ENCODE measurements at places on chromosomes 3 and 15.

GRCh38 chr3:136018876-136019275 is 53.3 kb downstream of the PPP2R3A start:
- peak; percentile 26 for DNase-seq

- peak; percentile 14 for DNase-seq
These were observed 53.2 kb downstream of the CCDC54 start for GRCh38 chr3:107430214-107430995.

DNA sequence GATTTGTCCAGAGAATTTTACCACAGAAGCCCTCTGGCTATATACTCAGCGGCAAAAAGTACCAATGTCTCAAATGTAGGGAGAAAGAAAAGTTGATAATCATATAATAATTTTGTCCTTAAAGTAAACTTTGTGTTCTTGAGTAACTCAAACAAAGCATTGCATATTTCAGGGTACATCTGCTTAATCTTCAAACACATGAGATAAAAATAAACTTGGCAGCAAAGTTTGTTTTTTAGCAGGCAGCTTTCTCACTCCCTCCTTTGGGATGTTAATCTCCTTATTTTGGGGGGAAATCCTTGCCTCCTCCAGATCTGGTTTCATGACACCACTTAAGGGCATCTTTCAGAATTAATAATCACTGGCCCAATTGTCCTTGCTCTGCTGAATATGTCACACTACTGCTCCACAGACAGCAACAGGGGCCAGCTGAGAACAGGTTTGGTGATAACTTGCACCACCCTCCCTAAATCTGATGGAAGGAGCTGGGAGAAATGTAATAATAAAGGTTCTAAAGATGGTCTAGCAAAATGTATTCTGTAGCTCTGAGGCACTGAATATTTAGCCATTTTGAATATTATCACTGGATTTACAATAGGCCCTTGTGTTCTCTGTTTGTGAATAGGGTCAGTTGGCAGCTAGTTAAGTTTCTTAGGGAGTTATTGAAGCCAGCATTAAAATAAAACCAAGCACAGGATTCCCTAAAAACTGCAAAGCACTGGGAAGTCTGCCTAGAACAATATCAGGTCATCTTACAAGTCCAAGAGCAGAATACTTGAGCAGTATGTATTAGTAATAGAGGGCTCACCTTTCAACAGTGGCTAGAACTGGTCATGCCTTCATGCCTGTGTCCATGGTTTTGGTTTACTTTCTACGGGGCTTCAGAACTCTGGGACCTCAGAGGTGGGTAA is 79.2 kb downstream of the EFL1 start:
- peak; percentile 33 for DNase-seq

- DNase-seq, result peak; percentile 47
These were observed 5.7 kb downstream of the LYSMD2 start for GRCh38 chr15:51731549-51732267.

GRCh38 chr3:183381673-183382072 is 46.7 kb downstream of the MCF2L2 start:
- no peak for DNase-seq

GRCh38 chr3:188294823-188295487 is 141.0 kb downstream of the LPP start:
- peak; percentile 82 for DNase-seq

GRCh38 chr3:130971208-130971607 is 55.4 kb downstream of the ASTE1 start:
- no peak for DNase-seq

GRCh38 chr3:53261712-53262111 is 5.9 kb upstream of the TKT start:
- no peak for DNase-seq

GRCh38 chr3:127711896-127712295 is 39.1 kb downstream of the ABTB1 start:
- DNase-seq, result no peak

GRCh38 chr3:152048831-152049230 is 175.4 kb downstream of the SUCNR1 start:
- no peak for DNase-seq

DNA sequence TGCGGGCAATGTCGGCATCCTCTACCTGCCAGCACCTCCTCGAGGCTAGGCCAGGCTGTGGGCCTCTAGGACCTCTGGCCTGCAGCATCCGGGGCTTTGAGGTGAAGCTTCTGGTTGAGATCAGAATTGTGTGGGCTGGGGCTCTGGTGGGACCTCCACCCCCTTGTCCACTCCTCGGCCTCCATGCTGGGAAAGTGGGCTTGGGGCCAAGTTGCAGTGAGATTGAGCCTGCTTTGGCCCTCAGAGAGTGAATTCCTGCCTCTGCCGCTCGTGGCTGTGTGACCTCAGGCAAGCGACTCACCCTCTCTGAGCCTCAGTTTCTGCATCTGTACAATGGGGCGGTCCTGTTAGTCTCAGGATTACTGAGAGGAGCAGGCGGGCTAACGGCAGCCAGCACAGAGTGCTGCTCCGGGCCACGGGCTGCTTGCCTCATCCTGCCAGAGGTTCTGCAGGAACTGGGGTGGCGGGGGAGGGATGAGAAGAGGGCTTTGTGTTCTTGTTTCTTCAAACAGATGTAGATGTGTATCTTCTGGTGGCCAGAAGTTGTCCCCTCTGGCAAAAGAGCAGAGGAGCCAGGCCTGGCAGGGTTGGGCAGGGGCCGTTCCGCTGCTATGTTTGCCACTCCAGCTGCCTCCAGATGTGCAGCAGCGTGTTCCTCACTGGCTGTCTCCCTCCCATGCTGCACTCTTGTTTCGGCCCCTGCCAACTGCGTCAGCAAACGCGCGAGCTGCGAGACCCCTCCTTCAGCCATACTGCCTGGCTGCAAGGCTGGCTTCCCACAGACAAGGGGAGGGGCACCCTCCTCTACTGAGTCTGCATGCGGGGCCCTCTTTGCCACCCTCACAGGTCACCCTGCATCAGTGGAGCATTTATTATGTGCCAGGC is 33.7 kb downstream of the FBLN2 start:
- DNase-seq, result no peak

DNA sequence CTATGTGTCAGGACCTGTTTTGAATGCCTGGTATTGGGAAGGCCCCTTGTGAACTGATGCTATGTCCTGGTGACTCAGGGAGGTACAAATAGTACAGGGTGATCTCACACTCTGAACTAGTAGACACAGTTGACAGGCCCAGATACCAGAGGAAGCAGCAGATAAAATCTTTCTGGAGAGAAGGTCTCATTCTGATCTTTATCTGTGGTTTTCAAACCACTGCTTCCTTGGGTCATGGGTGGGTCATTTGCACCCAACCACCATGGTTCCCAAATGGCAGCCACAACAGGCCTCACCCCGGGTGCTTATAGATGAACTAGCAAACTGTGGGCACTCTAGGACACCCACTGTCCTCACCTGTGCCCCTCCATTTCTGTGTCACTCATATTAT is 43.4 kb downstream of the PXYLP1 start:
- peak; percentile 55 for DNase-seq

- DNase-seq, result no peak
These were observed 171.7 kb downstream of the PGPEP1L start for GRCh38 chr15:98835876-98836275.

GRCh38 chr15:64981812-64982431 is 7.8 kb downstream of the SPG21 start:
- DNase-seq, result no peak

GRCh38 chr3:86748015-86748414 is 242.9 kb downstream of the VGLL3 start:
- DNase-seq, result no peak

- no peak for DNase-seq
These were observed 100.8 kb upstream of the SLC6A6 start for GRCh38 chr3:14301558-14301957.

- DNase-seq, result no peak
These were observed 91.9 kb downstream of the WDR76 start for GRCh38 chr15:43918717-43919116.

GRCh38 chr3:133475245-133476010 is 75.6 kb downstream of the BFSP2 start:
- DNase-seq, result no peak

GRCh38 chr3:192435241-192435640 is 292.1 kb downstream of the FGF12 start:
- DNase-seq, result no peak
